ENCODE measurements at places on chromosomes 13 and 19.

DNA sequence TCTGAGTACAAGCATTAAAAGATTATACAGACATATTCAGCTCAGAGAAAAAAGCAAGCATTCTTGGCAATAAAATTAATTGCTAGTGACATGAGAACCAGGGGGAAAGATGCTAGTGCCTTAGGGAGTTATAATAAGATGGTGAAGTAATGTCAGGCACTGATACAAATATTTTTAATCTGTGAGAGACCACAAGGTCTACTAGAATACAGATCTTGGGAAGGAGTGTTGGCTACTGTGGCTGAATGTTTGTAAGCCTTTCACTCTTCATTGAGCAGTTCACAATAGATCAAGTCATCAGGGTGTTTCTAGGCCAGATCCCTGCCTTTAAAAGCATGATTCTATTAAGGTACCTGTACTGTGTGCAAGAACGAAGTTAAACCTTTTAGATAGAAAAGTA, 16.4 kb downstream of the FREM2 start:
- DNase-seq: no peak

DNA sequence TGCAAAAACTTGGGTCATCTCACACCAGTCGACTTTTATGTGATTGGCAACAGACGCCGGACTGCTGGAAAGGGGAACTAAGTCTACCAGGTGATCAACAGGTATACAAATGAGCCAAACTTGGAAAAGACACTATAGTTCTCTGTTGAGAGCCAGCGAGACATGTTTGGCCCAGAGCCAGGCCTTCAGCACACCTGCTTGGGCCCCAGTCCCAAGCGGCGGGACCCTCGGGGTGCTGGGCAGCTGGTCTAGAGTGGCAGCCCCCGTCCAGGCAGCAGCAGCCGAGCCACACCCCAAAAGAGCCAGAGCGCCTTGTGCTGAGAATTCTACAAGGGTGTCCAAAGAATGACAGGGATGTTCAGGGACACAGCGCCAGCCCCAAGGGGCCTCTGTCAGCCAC, 28.0 kb downstream of the NAXD start:
- no peak for DNase-seq

GRCh38 chr13:60986301-60986700, 429.3 kb downstream of the PCDH20 start:
- no peak for DNase-seq

GRCh38 chr13:74026753-74027152, 107.5 kb downstream of the KLF12 start:
- peak; percentile 29 for DNase-seq

DNA sequence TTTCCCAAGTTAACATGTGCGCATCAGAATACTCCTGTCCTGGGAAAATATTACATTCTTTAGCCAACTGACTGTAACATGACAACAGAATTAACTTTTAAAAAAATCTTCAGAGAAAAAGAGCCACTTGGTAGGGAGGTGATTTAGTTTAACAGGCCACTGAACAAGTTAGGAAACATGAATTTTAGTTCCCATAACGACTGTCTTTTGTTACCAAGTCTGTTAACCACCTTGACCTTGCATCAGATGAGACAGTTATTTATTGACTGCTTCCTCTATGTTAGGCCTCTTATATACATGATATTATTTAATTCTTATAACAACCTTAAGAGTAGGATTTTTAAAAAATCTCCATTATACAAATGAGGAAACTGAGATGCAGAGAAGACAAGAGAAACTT, 268.6 kb downstream of the NDFIP2 start:
- DNase-seq: no peak

DNA sequence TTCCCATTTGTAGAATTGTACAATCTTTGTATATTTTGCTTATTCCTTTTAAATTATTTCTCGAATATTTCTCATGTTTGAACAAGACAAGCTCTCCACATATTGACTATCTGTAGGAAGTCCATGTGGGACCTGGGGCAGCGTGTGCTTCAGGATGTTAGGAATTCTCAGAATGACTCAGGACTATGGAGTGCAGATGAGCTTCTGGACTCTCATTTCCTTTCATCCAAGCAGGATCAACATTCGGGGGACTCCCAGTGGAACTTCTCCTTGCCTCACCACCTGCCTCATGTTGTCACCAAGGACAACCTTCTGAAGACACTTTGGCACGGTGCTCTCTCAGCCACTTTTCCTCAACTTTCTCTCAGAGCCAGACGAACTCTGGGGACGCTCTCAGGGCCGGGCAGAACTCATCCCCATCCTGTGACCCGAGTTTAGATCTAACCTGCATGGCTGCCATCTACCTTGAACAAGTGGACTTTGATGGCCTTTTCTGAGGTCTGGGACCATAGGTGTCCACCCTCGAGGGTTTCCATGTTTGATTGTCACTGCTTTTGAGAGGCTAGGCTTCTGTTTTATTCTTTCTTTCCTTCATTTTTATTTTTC, 441.7 kb downstream of the IRS2 start:
- DNase-seq: no peak

- DNase-seq: no peak
Measured at GRCh38 chr19:7004313-7004931, 16.8 kb downstream of the MBD3L2B start.

- no peak for DNase-seq
Measured at GRCh38 chr19:46844067-46844489, 6.6 kb downstream of the AP2S1 start.

DNA sequence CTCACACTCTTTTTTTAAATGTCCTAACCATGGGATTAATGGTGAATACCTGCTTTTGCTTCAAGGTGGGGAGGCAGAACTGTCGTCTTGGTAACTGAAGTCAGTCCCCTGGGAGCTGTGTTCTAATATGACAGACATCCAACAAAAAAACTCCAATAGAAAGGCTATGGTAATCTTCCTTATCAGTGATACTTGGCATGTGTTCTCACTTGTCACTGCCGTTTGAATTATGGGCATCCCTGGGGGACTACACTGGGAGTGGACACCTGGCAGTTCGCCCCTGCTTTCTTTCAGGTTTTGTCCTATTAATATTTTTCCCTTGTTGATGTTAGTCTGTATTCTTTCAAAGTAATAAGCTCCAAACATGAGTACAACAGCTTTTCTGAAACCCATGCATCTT, 252.6 kb downstream of the SLITRK5 start:
- DNase-seq: no peak

- no peak for DNase-seq
Measured at GRCh38 chr13:23434491-23434890, 989 bp upstream of the SACS start.

- no peak for DNase-seq
Measured at GRCh38 chr13:95234242-95234641, 67.0 kb downstream of the ABCC4 start.

GRCh38 chr19:30222992-30223865, 149.0 kb upstream of the ZNF536 start:
- DNase-seq: no peak

- DNase-seq: no peak
Measured at GRCh38 chr19:10854350-10855089, 6.3 kb downstream of the C19orf38 start.

- DNase-seq: no peak
Measured at GRCh38 chr13:32642316-32642715, 56.1 kb downstream of the PDS5B start.

All from activated CD8-positive, alpha-beta memory T cell treated with anti-CD3 and anti-CD28 coated beads for 48 hours (primary cell).